ENCODE measurements at places on chromosomes 11 and 22.

DNA sequence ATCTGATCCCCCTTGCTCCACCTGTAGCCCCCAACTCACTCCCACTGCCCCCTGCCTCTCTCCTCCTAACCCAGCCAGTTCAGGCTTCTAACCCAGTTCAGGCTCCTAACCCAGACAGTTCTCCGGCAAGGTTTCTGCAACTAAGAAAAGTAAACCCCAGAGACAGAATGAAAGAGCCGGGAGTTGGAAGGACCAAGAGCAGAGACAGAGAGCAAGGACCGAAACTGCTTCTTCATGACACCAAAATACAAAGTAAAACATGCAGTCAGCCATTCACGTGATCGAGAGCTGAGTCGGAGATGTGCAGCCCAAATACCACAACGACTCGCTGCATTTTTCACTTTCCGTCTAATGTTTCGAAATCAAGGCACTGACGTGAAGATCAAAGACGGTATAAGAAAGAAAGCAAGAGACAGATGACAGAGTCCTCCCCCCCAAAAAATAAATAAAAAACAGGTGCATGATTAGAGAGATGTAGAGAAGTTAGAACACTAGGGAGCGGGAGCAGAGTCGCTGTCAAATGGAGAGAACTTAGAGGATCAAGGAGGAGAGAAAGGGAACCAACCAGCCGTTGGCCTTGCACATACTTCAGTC, 884 bp downstream of the IL10RA start:
- no peak for DNase-seq

DNA sequence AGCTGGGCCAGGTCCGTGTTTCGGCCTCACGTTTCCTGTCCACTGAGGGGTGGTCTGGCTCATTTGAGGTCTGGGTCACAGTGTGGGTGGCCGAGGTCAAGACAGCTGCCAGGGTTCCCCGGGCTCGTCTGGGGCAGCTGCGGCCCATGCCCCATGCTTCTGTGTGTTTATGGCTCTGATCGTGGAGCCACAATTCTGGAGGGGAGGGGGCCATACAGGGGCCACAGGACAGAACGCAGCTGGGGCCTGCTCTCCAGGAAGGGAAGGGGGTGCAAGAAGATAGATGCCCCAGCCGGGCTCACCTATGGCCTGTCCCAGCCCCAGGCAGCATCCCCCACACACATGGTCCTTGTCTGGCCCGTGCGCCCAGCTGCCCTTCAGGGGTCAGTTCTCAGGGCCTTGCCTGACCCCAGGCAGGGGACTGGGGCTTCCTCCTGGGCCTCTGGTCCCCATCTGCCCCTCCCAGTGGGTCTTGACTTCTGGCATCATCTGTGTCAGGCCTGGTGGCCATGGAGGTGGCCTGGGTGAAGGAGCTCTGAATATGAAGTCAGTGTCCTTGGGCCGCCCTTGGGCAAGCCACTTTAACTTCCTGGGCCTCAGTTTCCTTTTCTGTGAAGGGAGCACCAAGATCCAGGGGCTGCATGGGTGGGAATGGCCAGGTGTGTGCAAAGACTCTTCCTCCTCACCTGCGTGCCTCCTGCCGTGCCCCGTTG, 8.4 kb downstream of the TSPAN32 start:
- no peak for DNase-seq

GRCh38 chr11:117706322-117706814, 90.6 kb downstream of the DSCAML1 start:
- no peak for DNase-seq

DNA sequence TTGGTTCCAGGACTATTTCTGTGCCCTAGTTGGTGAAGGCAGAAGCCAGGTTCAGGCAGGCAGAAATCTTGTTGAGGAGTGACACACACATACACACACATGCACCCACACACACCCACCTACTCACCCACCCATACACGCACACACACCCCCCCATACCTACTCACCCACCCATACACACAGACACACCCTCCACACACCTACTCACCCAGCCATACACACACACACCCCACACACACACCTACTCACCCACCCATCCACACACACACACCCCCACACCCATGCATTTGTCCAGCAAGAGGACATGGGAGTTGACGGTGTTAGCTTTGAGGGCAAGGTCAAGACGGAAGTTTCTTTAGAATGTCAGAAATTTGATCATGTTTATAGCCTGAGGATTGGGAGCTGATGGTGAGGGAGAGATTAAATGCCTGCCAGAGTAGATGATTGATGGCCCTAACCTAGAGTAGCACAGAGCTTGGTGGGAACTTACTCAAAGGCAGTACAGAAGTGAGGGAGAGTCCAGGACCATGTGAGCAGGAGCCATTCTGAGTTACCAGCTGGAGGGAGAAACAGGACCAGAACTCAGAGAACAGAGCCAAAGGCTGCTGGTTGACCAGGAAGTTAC, 68.9 kb downstream of the CYB5R2 start:
- no peak for DNase-seq

- DNase-seq: no peak
Observed at GRCh38 chr11:108853864-108854263, 189.0 kb downstream of the DDX10 start.

DNA sequence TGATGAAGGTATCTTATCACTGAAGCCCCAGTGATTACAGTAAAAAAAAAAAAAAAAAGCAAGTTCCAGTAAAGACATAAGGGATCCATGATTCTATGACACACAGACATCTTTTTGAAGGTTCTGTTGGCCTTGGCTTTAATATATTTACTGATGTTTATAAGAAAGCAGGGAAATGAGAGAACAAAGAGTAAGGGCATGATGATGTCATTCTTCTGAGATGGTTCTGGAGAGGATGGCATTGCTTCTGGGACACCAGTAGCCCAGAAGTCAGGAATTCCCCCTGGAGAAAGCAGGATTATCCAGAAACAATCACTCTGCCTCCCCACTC, 233.6 kb downstream of the FAM76B start:
- no peak for DNase-seq

- no peak for DNase-seq
Observed at GRCh38 chr11:128766591-128767081, 72.8 kb downstream of the FLI1 start.

DNA sequence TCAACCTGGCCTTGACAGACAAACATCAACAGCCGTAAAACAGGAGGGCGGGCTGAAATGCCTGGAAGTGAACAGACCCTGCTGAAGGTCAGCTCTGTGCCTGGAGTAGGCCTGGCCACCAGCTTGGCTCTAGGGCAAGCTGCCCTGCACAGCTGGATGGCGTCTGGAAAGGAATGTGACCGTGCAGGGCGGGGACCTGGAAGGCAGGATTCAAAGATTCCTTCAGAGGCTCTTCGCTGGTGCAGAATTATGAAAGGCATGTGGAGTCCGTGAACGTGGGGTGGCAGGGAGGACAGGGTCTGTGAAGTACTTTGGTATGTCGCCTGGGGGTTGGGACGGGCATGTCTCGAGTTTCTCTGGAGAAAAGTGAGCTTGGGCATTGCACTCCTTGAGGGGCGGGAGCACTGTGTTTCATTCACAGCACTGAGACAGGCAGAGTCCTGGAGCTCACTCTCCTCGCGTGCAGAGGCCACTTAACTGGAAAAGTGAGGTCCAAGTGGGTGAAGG, 1.5 kb downstream of the EHD1 start:
- DNase-seq: no peak

- peak; percentile 43 for DNase-seq
Observed at GRCh38 chr11:119323532-119324033, 6.7 kb upstream of the MCAM start.

GRCh38 chr11:109035284-109035683, 370.4 kb downstream of the DDX10 start:
- DNase-seq: no peak

DNA sequence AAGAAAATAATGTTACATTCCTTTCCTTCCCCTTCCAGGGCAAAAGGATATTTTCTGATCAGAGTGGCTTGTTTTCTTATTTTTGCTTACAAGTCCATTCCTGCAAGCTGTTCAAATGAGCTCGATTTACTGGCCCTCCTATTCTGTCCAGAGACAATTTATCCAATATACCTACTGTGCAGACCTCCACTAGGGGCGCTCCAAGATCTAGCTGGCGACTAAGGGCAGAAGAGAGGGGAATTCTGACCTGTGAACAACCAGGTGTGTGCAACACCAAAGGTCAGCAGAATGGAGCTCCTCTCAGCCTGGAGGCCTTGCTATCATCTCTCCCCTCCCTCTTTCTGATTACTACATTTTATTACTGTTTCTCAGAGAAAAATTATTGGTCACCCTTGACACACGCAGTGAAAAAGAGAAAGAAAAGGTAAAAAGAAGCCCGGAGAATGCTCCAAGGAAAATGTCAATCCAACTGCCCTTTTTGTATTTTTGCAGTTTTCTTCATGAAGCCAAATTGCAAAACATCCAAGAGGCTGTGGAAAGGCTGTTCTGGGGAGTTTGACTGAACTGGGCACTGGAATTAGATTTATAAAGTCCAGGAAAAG, 3.2 kb downstream of the SEZ6L start:
- DNase-seq: no peak

All from activated CD8-positive, alpha-beta memory T cell treated with anti-CD3 and anti-CD28 coated beads for 4 hours (primary cell).